ENCODE measurements at places on chromosomes 4 and X. TPM values are rescaled to one million over a fixed set of nuclear protein-coding genes. Genes with fewer than 3 reads are reported as not detected.

- no peak for DNase-seq
These were observed 1130.0 kb downstream of the STPG2 start for GRCh38 chr4:97013309-97013708.

DNA sequence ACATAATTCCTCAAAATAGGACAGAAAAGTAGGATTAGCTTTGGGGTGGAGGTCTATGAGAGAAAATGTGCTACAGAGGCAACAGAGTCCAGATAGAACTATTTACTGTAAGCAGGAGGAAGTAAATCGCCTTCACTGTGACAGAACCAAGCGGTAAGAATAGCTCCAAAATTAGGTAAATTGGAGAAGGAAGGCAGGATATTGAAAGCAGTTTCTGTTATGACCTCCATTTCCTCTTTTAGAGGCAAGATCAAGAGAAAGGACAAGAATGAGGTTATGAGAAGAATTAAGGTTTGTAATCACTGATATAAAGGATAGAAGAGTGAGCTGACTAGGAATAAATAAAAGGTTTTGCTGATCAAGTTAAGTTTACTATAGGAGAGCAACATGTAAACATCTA lies 44.1 kb upstream of the NEUROG2 start:
- DNase-seq: no peak

- no peak for DNase-seq
These were observed 1270.2 kb upstream of the AGA start for GRCh38 chr4:178712486-178712885.

NUP62CL gene
- 7.3 TPM for total RNA-seq

- DNase-seq: no peak
These were observed 154.9 kb downstream of the NPFFR2 start for GRCh38 chr4:72186714-72187113.

All from MCF 10A (cell line).